Dorsolateral prefrontal cortex (tissue), 122 donors: ENCODE measurements at places on chromosomes 12 and 14. TPM values are rescaled to one million over a fixed set of nuclear protein-coding genes. Genes with fewer than 3 reads are reported as not detected.

Gene PSMA3
- 93.1 TPM for total RNA-seq

Gene RBM23
- total RNA-seq: 75.3 TPM

Gene FGF6
- total RNA-seq: not detected

Gene TAC3
- total RNA-seq: 6.2 TPM

Gene SERPINA3
- 303 TPM for total RNA-seq

Gene CCDC177
- total RNA-seq: 11.6 TPM

- no peak for DNase-seq
These were observed 332.0 kb downstream of the CACNA1C start for GRCh38 chr12:2384533-2385351.

DNA sequence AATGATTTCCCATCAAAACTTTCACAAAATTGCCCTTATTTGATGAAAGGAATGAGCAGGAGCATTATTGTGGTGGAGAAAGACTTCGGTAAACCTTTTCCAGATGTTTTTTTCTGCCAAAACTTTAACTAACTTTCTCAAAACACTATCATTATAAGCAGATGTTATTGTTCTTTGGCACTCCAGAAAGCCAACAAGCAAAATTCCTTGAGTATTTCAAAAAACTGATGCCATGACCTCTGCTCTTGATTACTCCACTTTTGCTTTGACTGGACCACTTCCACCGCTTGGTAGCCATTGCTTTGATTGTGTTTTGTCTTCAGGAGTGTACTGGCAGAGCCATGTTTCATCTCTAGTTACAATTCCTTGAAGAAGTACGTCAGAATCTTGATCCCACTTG, 29.7 kb upstream of the RAB21 start:
- no peak for DNase-seq

DNA sequence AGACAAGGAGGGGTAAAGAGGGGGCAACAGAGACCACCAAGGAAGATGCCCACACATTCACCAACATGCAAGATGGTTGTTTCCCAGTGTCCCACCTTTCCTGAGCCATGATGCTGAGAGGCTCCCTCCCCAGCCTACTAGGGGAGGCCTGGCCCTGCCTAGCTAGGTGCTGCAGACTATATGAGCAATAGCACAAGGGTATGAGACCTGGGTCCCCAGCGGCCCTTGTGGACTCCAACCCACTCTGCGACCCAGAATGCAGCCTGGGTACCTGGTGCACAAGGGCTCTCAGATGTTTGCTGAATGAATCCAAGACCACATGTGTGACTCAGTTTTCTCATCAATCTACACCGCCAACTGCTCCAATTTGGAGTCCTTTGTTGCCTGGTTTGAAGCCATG, 13.9 kb downstream of the TGFB3 start:
- no peak for DNase-seq

DNA sequence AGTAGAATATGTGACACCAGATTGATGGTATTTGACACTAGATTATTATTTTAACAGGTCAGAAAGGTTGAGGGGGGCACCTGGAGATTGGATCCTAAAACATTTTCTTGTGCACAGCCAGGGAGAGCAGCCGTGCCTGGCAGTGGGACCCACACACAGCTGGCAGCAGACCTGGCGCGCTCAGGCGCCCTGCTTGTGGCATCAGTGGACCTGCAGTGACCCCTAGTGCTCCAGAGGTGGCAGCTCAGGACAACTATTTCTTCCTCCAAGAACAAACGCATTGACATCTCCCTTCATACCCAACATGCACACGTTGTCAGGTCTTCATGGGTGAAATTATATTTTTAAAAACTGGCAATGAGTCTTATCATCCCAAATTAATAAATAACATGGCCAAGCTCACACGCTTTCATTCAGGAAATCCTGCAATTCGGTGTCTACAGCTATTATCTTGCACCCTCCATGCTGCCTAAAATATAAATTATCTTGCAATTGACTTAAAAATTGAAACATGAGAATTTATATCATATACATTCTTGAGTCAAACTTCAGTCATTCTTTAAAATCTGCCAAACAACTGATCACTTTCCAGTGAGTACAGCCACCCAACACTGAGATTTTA, 7.7 kb upstream of the TMEM132D start:
- peak; percentile 88 for DNase-seq

DNA sequence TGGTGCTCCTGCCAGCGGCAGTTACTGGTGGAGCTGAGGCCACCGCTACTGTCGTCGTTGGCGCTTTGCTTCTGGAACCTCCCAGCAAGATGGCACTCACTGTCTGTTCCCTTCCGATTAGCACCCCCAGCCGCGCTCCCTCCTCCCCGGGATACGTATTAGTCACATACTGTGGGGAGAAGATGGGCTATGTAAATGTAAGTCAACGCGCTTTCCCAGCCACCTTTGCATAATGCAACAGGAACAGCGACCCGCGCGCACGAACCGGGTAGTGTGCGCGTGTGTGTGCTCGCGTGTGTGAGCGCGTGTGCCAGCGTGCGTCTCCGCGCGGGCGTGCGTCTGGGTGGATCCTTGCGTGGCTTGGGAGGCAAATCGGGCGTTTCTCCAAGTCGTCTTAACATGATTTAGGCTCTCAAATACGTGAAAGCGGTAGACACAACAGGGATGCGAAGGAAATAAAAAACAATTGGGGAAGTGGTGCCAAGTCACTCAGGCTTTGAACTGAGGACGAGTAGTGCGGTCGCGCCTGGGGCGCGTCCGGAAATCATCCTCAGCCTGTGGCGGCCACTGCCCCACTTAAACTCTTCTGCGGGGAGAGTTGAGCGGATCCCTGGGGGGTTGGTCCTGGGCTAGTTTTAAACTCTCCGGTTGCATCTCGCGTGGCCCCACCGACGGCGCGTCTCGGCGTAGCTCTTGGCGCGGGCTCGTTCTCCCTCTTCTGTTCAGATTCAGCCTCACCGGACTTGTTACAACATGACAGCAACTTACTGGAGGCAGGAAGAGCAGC, 1.8 kb downstream of the FLRT2 start:
- DNase-seq: peak; percentile 75

DNA sequence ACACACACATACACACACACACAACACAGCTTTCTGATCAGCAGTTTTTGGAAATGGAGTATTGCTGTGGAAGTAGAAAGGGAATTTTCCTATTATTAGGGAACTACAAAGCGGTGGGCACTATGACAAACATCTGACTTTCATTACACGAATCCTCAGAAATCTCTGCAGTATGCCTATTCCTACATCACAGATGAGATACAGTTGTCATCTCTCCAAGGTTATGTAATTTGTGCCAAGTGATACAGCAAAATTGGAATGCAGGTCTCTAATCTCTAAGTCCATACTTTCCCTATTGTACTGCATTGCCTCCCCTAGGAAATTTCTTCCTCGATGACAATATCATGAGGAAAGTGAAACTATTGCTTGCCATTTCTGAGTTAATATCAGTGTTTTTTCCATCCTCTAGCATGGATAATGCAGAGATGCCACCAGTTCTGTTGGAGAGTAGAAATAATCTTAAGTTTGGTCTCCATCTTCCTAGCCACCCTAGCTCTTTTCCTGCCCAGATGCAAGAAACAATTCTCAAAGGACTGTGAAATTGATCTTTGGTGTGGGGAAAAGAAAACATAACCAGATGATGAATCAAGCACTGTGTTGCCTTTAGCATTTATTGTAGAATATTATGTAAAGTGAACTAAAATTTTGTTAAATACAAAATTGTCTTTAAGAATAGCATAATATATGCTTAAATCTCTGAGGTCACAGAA, 94.7 kb downstream of the ERGIC2 start:
- no peak for DNase-seq
